Activated CD8-positive, alpha-beta memory T cell treated with anti-CD3 and anti-CD28 coated beads for 36 hours (primary cell): ENCODE measurements at places on chromosomes 7 and 10. TPM values are rescaled to one million over a fixed set of nuclear protein-coding genes. Genes with fewer than 3 reads are reported as not detected.

EBLN1 gene
- not detected for total RNA-seq

CAV1 gene
- total RNA-seq = 2.3 TPM

FXYD4 gene
- total RNA-seq = not detected

ACBD7 gene
- total RNA-seq = 1.2 TPM

GIMAP2 gene
- total RNA-seq = 30.6 TPM

PLEKHA1 gene
- 16.5 TPM for total RNA-seq

MUC12 gene
- not detected for total RNA-seq

HOXA5 gene
- total RNA-seq = not detected
